ENCODE measurements at places on chromosomes 2 and 18. TPM values are rescaled to one million over a fixed set of nuclear protein-coding genes. Genes with fewer than 3 reads are reported as not detected.

KCNK3 gene
- total RNA-seq, result not detected

PPP1R1C gene
- not detected for total RNA-seq

TMEM150A gene
- 8.5 TPM for total RNA-seq

CABYR gene
- 1.5 TPM for total RNA-seq
